Activated T-helper 1 cell treated with Interleukin-2 at 50 U/mL for 16 hours (primary cell): ENCODE measurements at places on chromosomes 11 and 22.
A peak's percentile ranks its signal among the peaks of the same experiment; 100 is the strongest.

GRCh38 chr11:78020246-78020645, 2.8 kb downstream of the KCTD14 start:
- no peak for DNase-seq

DNA sequence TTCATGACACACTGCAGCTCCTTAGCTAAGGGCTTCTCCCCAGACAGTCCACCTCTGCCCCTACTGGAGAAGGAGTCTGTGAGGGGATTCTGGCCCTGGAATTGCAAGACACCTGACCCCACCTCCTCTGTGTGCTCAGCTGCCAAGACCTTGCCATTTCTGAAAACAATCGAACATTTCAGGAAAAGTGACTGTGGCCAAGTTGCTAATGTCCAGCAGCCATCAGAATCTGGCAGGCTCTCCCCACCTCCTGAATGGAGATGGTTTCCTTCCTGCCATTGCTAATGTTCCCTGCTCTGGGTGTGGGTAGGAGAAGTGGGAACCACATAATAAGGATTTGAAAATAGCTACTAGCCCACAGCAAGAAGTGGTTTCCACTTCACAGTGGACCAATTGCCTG, 127.2 kb upstream of the ALX4 start:
- DNase-seq = no peak

GRCh38 chr11:65870706-65871681, 1.6 kb downstream of the EFEMP2 start:
- no peak for DNase-seq

DNA sequence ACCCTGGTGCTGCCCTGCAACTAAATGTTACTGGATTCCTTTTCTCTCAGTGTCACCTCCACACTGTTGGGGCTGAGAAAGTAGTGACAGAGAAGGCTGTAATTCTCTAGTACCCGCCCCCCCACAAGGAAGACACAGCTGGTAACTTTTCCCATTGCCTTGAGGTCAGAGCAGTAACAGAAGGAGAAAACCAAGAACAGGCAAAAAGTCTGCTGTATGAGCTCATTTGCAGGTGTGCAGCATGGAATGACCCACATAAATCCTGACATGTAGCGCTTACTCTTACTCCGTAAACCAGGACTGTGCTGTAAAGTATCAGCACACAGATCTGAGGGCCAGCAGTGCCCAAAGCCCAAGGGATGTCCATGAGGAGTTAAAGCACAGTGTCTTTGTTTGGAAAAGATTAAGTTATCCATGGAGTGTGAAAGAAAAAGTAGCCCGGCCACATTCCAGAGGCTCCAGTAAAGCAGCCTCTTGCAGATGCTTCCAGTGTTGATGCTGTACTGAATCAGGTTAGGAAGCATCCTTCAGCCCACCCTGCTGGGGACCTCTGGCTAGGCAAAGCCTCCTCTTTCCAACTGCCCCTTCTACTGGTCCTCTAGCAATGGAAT, 120.7 kb downstream of the PLEKHA7 start:
- DNase-seq = no peak

GRCh38 chr11:12862696-12863469, 146.2 kb upstream of the RASSF10 start:
- no peak for DNase-seq

GRCh38 chr11:122851366-122851966, 13.2 kb downstream of the CRTAM start:
- no peak for DNase-seq

- no peak for DNase-seq
Observed at GRCh38 chr11:115885535-115886421, 381.6 kb upstream of the CADM1 start.

DNA sequence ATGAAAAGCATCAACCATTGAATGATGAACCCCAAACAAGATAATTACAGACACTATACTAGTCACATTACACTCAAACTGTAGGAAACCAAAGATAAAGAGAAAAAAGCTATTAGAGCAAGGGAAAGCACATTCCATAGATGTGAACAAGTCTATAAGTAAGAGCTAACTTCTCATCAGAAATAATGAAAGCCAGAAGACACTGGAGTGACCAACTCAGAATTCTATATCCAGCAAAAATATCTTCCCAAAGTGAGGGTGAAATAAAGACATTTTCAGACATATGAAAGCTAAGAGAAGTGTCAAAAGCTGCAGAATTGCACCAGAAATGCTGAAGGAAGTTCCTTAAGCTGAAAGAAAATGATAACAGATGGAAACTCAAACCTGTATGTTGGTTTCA, 17.3 kb downstream of the FCHSD2 start:
- DNase-seq = no peak

DNA sequence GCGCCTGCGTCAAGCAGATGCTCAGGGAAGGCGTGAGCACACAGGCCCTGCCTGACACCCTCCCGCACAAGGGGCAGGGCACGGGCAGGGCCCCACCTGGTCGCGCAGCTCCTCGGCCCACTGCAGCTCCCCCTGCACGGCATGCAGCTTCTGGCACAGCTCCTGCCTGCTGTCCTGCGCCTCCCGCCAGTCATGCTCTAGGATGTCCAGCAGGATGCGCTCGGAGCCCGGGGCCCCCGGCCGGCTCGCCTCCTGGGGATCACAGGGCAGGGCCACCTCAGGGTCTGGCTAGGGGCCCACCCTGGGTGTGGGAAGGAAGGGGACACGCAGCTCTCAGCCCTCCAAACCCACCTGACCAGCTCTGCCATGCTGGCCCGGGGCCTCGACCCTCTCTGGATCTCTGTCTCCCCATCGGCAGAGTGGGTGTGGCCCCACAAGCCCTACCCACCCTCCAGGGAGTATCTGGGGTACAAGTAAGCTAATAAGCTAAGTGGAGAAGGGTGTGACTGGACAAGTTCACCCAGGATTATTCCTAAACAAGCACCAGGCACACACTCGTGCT, 10.7 kb downstream of the CARD10 start:
- DNase-seq = no peak

GRCh38 chr22:22213231-22213630, 31.4 kb upstream of the VPREB1 start:
- DNase-seq = no peak

- DNase-seq = no peak
Observed at GRCh38 chr11:80958987-80959386, 1518.2 kb upstream of the TENM4 start.

DNA sequence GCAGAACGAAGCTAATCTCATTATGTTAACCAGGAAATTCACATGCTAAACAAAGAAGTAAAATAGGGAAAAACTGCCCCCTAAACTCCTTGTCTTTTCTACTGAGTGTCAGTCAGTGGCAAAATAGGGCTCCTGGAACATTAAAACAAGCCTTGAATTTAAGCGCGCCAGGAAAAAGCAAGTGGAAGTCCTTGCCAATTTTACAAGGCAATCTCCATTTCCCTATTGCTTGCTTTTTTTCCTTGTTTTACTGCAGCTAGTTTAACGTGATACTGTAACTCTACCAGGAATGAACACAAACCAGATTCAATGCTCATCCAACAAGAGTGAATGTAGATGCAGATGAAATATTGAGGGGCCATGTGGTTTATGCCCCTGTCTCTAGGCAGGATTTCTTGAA, 28.1 kb upstream of the KIRREL3 start:
- DNase-seq = no peak

DNA sequence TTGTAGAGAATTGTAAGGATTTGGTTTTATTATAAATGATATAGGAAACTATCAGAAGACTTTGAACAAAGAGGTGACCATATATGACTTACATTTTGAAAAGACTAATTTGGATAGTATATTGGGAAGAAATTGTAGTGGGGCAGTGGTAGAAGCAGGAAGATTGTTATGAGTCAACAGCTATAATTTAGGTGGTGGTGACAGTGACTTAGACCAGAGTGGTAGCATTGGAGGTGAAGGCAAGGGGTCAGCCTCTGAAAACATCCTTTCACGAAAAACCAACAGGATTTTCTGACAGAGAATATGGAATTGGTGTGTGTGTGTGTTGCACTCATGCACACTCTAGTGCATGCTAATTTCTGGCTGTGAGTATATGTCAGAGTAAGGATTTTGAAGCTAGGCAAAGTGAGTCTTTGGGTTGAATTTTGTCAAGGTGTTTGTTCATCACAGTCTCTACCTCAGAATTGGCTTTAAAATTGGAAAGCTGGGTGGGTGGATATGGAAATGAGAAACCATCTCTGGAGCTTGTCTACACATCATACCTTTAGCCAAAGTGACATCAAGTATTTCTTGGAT, 8.2 kb upstream of the HBE1 start:
- no peak for DNase-seq

DNA sequence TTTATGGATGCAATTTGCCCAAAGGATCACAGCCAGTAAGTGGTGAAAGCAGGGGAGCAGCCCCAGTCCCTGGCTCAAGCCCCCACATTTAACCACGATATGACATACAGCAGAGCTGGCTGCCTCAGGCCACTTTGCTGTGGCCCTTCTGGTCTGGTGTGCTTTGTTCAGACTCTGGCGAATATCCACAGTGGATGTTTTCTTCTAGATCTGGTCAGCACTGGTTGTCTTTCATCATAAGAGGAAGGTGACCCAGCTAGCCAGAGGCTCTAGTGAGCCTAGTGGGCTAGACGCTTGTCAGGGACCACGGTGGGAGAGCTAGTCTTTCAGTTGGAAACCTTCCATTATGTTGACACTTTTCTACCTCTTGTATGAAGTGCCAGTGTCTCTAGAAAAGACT, 42.5 kb downstream of the DGCR2 start:
- no peak for DNase-seq

GRCh38 chr22:38230108-38230825, 28.5 kb downstream of the MAFF start:
- DNase-seq = peak; percentile 16

DNA sequence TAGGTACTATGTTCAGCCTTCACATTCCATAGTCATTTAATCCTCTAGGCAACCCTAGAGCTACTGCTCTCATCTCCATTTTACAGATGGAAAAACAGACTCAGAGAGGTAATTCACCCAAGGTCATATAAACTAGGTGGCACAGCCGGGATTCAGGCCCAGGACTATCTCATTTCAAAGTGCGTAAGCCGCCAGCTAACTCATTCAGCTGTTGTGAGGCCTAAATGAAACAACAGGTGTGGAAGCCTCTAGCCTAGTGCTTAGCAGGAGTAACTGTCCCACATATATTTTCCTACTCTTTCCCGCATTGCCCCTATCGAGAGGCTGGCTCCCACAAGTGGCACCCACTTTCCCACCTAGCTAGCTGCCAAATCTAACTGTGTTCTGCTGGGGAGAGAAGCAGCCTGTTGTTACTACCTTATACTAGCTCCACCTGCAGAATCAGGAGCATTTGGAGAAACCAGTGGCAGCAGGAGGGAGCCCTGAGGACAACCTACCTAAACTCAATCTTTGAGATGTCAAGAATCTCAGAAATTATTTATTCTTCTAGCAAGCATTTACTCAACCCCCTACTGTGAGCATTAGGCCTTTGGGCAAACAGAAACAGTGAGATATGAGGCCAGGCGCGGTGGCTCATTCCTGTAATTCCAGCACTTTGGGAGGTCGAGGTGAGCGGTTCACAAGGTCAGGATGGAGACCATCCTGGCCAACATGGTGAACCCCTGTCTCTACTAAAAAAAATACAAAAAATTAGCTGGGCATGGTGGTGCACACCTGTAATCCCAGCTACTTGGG, 20.9 kb downstream of the PRG3 start:
- DNase-seq = no peak

GRCh38 chr11:73286240-73286810, 14.2 kb downstream of the P2RY6 start:
- DNase-seq = no peak

GRCh38 chr11:18056561-18057181, 10.6 kb upstream of the TPH1 start:
- no peak for DNase-seq

DNA sequence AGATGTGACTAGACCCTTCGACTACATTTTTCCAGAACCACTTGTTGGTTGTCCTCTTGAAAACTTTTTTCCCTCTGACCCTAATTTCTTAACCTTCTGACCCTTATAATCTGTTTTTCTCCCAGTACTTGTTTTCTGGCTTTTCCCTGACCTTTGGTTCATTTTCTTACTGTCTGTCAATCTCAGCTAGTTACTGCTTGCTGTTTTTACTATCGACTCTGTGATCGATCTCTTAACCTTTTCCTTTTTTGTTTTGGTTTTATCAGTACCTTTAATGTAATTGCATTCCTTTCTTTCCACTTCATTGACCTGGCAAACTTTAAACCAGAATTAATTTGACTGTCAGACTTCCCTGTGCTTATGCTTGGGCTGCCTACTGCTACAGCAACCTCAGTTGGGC, 92.8 kb downstream of the DDX10 start:
- no peak for DNase-seq

DNA sequence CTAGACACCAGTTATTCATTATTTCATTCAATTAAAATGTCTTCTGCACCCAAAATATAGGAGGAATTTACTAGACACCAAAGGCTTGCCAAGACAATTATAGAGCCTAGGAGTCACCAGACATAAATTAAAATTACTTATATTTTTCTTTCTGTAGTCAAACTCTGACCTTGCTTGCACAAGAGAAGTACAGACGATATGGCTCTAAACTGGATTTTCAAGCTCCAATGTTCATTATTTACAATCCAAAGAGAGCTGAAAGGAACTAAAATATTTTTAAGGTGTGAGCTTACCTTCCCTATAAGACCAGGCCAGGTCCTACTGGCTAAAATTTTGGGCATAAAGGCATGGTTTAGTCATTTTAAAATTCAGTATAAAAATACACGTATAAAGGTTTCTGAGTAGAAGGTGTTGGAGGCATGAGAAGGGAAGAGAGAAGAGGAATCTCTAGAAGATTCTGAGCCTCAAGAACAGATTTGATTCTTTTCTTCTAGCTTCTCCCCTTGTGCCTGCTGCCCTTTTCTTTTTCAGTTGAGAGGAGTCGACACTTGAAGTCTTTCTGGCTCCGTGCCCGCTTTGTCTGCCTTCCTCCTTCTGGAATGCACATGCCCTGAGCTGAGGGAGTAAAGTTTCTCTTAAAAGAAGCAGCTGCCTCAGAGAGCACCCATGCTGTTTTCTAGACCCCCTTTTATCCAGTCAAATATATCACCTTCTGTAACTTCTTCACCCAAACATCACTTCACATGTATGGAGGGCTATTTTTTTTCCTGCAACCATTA, 13.5 kb downstream of the C11orf97 start:
- DNase-seq = no peak

- no peak for DNase-seq
Observed at GRCh38 chr11:120442031-120442430, 69.5 kb upstream of the GRIK4 start.

- DNase-seq = no peak
Observed at GRCh38 chr11:35641171-35641897, 21.2 kb upstream of the TRIM44 start.

DNA sequence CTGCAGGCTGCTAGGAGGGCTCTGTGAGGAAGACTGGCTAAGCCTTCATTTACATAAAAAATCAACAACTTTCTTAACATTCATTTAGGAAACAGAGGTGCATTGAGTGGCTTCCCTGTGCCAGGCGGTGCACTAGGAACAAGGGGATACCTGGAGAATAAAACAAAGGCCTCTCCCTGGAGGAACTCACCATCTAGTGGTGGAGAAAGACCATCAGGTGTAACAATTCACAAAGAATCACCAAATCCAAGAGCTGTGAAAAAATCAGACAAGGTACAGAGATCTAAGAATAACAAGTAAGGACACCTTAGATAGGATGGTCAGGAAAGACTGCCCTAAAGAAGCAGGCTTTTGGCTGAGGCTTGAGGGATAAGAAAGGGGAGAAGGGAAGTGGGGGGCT, 40.3 kb downstream of the CSNK2A3 start:
- DNase-seq = no peak

GRCh38 chr11:102341844-102342318, 5.1 kb upstream of the BIRC2 start:
- DNase-seq = peak; percentile 39

- no peak for DNase-seq
Observed at GRCh38 chr11:81331088-81331487, 1402.6 kb downstream of the FAM181B start.
